ENCODE measurements at places on chromosomes 1 and 21.

DNA sequence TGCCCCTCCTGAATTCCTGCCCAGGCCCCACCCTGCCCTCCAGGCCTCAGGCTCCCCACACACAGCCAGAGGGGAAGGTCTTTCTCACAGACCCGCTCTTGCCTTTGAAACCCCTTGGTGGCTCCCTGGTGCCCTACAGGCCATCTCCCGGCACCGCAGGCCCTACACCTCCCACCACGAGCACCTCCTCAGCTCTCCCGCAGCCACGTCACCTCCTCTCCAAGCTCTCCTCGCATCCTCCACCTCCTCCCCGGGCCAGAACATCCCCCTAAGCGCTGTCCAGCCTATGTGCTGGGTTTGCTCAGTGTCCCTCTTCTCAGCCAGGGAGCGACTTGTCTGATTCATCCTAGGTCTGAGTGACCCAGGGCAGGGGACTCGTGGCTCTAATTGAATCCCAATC, 66.4 kb downstream of the DMRTB1 start:
- no peak for DNase-seq

DNA sequence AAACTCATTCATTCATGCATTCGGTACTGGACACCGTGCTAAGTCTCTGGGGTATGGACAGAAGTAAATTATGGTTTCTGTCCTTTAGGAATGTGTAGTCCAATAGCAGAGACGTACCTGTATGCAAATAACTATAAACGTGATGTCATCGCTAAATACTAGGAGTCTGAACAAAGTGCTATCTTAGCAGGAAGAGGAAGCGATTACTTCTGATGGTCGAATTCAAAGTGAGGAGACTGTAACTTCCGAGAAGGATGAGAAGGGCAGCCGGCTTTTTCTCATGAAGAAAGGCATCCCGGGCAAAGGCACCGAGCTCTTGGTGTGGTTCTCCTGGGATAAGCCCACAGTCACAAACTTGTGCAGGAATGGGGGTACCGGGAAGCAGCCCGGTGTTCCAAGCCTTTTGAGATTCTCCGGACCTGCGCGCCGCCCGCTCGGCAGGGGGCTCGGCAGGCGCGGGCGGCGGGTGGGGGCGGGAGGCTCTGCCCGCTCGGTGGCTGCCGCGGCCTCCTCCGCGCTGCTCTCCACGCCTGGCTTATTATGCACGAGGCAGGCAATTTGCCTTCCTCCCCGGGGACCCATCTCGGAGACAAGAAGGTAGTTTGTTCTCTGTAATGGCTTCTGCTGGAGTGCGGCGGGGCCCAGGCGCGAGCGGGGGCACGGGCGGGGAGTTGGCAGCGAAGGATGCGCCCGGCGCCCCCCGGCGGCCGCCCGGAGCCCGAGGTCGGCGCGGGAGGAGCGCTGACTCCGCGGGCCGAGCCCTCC, 67.5 kb upstream of the CD1D start:
- peak; percentile 30 for DNase-seq

GRCh38 chr1:39642796-39643195, 3.4 kb upstream of the HEYL start:
- DNase-seq, result no peak

DNA sequence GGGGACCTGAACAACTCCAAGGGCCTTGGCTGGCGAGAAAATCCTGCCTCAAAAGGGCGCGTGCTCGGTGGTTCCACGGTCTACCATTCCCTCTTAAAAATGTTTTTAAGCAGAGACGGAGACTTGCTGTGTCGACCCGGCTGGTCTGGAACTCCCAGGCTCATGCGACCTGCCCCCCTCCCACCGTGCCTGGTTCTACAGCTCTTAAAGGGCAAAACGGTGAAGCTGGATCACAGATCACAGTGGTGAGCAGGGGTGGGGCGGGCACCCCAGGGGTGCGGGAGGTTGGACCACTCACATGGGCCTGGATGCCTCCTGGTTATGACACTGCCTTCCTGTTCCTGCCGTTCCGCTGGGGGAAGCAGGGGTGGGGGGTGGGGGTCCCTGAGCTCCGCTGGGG, 4.2 kb upstream of the C1orf159 start:
- DNase-seq, result no peak

- DNase-seq, result no peak
These were observed 28.1 kb downstream of the QSOX1 start for GRCh38 chr1:180182643-180183311.

GRCh38 chr1:29716306-29716705, 480.0 kb downstream of the PTPRU start:
- no peak for DNase-seq

- DNase-seq, result no peak
These were observed 17.8 kb upstream of the MYCL start for GRCh38 chr1:39919545-39919944.

- no peak for DNase-seq
These were observed 7.2 kb downstream of the FPGT start for GRCh38 chr1:74205266-74205665.

DNA sequence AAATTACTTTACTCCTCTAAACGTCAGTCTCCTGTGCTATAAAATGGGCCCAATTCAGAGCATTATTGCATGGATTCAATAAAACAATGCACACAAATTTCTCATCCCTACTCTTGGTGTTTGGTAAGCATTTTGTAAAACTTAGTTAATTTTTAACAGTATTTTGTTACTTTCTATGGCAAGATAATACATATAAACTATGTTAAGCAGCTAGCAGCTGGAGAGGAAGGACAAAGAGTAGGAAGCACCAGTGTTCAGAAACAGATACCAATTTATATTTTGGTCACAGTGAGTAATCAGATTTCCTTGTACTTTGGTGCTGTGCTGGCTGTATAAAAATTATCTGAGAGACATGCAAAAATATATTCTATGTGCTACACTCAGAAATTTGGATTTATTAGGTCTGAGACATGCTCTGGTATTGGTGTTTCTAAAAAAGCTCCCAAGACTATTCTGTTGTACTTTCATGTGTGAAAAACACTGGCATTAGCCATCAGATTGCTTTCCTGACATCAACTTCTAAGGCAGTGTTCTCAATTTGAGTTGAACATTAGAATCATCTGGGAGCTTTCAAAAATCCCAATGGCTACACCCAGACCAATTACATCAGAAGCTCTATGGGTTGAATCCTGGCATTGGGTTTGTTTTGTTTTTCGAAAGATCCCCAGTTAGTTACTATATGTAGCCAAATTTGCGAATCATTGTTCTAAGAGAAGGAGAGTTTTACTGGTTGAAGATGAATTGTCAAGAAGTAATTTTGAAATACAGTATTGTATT, 100.3 kb upstream of the C1orf87 start:
- no peak for DNase-seq

DNA sequence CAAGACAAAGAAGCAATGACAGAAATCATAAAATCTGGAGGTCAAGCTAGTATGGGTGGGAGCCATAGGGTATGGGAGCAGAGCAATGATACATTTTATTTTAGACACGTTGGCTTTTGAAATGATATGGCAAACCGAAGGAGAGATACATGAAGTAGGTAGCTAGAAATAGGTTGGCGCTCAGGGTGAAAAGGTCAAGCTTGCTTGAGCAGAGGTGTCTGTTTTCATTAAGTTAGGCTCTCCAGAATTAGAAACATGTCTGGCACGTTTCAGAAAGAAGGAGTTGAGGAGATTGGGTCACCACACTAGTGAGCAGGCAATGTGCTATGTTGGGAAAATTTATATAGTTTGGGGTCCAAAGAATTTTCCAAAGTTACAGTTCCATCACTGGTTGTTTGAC, 151.4 kb downstream of the AMY1C start:
- DNase-seq, result no peak

GRCh38 chr1:100061681-100062080, 71.0 kb downstream of the SASS6 start:
- DNase-seq, result no peak

- peak; percentile 47 for DNase-seq
These were observed 7.5 kb downstream of the SHISA4 start for GRCh38 chr1:201895913-201896807.

DNA sequence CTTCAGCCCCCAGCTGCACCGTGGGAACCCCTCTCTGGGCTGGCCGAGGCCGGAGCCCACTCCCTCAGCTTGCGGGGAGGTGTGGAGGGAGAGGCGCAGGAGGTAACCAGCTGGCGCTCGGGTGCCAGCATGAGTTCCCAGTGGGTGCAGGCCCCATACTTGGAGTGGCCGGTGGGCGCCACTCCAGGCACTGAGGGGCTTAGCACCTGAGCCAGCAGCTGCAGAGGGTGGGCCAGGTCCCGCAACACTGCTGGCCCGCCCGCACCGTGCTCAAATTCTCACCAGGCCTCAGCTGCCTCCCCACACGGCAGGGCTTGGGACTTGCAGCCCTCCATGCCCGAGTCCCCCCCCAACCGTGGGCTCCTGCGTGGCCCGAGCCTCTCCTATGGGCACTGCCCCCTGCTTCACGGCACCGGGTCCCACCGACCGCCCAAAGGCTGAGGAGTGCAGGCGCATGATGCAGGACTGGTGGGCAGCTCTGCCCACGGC, 47.2 kb downstream of the LRRC53 start:
- no peak for DNase-seq

GRCh38 chr21:37800057-37800455, 116.2 kb downstream of the KCNJ6 start:
- DNase-seq, result no peak

DNA sequence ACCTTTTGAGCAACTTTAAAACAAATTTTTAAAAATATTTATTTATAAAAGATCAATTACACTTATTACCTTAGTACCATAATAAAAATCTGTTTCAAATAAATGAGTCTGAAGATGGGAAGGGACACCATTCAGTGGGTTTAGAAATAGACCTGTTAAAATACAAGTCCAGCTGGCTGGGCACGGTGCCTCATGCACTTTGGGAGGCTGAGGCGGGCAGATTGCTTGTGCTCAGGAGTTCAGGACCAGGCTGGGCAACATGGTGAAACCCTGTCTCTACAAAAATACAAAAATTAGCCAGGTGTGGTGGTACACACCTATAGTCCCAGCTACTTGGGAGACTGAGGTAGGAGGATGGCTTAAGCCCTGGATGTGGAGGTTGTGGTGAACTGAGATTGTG, 57.0 kb downstream of the ITSN1 start:
- no peak for DNase-seq

GRCh38 chr1:25586181-25586588, 30.4 kb upstream of the MAN1C1 start:
- DNase-seq, result no peak

Data from stimulated activated CD4-positive, alpha-beta T cell treated with anti-CD3 and anti-CD28 coated beads, TNF-alpha, amount 100 ng/mL, for 1 hour (primary cell).